ENCODE measurements at places on chromosomes 6 and 20.

- H3K27ac ChIP-seq, result no peak overlapping the region
- H3K4me1 ChIP-seq, result no peaks in the 10 kb centered on the region
- no peaks in the 10 kb centered on the region for H3K36me3 ChIP-seq
- no peaks in the 10 kb centered on the region for H3K27me3 ChIP-seq
- no peak overlapping the region for H3K4me3 ChIP-seq
Observed at GRCh38 chr6:116385921-116386320, 15.2 kb downstream of the DSE start.

GRCh38 chr6:346386-347030 lies 45.0 kb upstream of the IRF4 start:
- no peak for DNase-seq
- H3K27ac ChIP-seq, result no peak overlapping the region
- no peak overlapping the region for H3K4me3 ChIP-seq
- no peaks in the 10 kb centered on the region for H3K4me1 ChIP-seq
- H3K36me3 ChIP-seq, result peaks cover 12% of the 10 kb centered on the region

- no peaks in the 10 kb centered on the region for H3K4me1 ChIP-seq
- no peak overlapping the region for H3K4me3 ChIP-seq
- no peak for DNase-seq
- H3K27ac ChIP-seq, result no peak overlapping the region
Observed at GRCh38 chr6:167142433-167142761, 15.4 kb downstream of the GPR31 start.

- H3K27ac ChIP-seq, result no peak overlapping the region
- DNase-seq, result no peak
- no peaks in the 10 kb centered on the region for H3K36me3 ChIP-seq
- no peaks in the 10 kb centered on the region for H3K4me1 ChIP-seq
- H3K4me3 ChIP-seq, result no peak overlapping the region
- H3K27me3 ChIP-seq, result no peaks in the 10 kb centered on the region
Observed at GRCh38 chr6:153301602-153302001, 170.5 kb upstream of the RGS17 start.

DNA sequence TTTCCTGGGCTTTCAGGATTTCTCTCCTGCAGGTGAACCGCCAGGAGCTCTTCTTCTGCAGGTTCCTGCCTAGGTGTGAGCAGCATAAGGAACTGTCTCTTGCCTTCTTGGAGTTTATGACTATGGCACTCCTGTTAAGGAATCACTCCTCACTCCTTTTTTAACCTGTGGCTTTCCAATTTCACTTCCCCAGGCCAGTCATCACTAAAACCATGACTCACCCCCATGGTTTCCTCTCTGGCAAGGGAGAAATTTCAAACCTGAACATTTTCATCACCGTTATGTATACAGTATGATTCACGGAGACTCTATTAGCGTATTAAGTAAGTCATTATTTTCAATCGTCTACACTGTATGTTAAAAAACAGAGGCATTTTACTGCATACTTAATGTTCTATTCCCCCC lies 78.2 kb upstream of the ARID1B start:
- H3K36me3 ChIP-seq, result no peaks in the 10 kb centered on the region
- no peak for DNase-seq
- no peak overlapping the region for H3K27ac ChIP-seq
- no peaks in the 10 kb centered on the region for H3K4me1 ChIP-seq
- H3K27me3 ChIP-seq, result no peaks in the 10 kb centered on the region

All from thyroid gland (tissue), 4 donors.